ENCODE measurements at places on chromosomes 16 and 17.

DNA sequence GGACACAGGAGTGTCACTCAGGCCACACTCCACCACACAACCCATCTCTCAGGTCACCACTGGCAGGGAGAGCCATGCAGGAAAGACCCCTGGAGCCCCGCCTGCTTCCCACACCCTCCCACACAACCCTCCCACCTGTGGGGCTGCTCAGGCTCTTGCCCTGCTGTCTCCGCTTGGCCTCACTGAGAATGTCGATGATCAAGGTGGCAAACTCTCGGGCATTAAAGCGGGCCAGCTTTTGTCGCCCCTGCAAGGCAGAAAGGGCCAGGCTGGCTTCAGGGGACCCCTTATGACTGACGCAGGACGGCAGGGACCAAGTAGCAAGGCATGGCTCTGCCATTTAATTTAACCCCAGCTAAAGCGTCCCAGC is 8.5 kb downstream of the TP53I13 start:
- no peak for DNase-seq

DNA sequence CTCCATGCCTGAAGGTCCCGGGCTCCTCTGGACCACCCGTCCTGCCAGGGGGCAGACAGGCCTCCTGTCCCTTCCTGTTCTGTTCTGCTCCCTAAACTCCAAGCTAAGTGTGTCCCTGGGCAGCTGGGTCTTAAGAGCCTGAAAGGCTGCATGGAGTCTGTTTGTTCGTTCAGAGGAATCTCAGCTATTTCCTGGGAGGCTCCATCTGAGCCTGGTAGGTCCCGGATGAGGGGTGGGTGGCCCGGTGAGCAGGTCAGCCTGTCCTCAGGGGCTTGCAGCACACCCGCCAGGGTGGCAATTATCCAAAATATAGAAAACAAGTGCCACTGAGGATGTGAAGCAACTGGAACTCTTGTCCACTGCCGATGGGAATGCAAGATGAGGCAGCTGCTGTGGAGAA is 12.6 kb downstream of the ACTG1 start:
- no peak for DNase-seq

- peak; percentile 13 for DNase-seq
Observed at GRCh38 chr17:28227316-28228108, 91.5 kb upstream of the TMEM97 start.

- DNase-seq: no peak
Observed at GRCh38 chr17:68661265-68662036, 60.3 kb upstream of the FAM20A start.

- DNase-seq: no peak
Observed at GRCh38 chr16:67561501-67561823, 864 bp upstream of the CTCF start.

DNA sequence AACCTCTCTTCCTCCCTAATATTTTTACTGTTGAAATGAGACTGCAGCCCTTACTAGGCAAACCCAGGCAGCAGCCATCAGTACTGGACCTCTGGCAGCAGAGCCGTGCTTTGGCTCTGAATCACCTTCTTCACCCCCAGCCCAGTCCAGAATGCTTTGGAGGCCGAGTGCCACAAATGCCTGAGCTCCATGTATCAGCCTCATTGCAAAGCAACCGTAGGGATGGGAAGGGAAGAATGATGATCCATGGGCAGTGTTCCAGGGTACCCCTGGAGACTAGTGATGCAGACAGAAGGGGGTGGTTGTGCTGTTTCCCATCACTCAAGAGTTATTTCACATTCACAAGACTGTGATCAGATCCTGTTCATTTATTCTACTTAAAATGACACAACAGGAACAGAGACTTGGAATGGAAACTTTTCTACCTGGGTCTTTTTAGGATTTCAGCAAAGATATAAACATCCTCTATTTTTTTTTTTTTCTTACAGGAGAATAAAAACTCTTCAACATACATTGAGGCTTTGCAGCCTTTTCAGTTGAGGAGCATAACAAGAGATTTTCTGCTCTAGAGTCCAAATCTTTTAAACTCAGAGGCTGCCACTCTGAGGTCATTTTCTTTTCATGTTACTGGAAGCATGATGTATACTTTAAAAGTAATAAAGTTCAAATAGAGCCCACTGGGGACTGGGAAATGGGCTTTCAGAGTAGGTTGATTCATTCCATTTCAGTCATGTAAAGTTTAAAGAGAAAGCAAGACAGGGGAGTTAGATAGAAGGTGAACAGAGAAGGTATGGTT is 138.3 kb downstream of the KCNJ2 start:
- no peak for DNase-seq

DNA sequence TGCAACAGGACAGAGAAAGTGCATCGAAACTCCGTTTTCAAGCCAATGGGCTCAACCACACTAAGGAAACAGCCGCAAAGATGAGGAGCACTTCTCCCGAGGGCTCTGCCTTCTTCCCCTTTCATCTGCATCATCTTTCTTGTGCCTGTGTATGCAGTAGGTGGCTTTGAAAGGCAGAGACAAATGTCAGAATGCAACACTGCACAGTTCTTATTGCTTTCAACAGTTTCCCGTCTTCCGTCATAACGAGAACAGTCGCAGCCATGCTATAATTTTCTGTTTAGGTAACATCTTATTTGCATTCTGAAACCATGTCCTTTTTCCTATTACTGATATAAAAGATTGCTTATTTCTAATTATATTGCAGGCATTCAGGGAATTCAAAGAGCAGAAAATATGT is 205.2 kb downstream of the SLC39A11 start:
- DNase-seq: no peak

DNA sequence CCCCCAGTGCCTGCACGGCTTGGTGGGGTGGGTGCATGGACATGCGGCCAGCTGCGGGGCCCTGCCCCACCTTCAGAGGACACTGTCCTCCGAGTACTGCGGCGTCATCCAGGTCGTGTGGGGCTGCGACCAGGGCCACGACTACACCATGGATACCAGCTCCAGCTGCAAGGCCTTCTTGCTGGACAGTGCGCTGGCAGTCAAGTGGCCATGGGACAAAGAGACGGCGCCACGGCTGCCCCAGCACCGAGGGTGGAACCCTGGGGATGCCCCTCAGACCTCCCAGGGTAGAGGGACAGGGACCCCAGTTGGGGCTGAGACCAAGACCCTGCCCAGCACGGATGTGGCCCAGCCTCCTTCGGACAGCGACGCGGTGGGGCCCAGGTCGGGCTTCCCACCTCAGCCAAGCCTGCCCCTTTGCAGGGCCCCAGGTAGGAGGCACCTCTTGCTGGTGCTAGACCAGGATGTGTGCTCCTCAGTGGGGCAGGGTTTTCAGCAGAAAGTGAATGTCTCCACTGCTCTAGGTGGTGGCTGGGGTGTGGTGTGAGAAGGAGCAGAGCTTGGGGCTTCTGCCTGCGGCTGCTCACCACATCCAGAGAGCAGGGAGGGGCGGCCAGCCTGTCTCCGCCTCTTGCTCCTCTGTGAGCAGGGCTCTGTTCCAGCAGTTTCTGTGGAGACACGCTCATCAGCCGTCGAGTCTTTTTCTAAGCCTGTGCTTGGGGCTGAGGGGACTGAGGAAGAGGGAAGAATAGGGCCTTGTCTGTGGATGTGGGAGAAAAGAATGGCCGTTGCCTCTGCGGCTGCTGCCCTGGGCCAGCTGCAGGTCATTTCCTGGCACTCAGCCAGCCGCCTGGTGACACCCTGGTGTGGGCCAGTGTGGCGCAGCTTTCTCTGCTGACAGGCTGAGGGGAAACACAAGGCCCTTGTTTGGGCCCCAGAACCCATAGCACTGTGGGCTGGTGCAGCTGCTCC is 2.2 kb downstream of the ZNF276 start:
- DNase-seq: peak; percentile 88

DNA sequence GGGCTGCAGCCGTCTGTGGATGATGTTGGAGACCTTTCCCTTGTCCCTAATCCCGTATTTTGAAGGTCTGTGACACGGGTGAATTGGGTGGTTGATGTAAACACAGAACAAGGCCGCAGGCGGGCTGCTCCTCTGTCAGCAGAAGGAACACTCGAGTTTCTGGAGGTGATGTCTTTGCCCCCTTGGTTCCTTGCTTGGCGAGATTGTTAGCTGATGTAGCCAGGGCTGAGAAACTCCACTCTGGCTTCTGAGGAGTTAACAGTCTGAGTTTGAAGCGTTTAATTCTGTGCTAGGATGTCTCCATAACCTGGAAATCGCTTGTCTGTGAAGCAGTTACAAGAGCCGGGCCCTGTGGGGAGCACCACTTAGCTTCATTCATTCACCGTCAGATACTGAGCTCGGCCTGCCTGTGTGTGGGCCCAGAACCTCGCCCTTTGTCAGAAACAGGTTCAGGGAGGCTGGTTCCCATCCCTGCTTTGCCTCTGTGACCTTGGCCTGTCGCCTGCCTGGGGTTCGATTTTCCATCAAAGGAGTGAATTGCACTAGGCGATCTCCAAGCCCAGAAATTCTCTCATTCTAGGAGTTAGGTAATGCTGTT is 1.3 kb downstream of the MAPK8IP3 start:
- no peak for DNase-seq

- DNase-seq: no peak
Observed at GRCh38 chr17:1183171-1183873, 3.5 kb upstream of the ABR start.

GRCh38 chr16:239948-240277 is 5.3 kb downstream of the FAM234A start:
- DNase-seq: no peak

DNA sequence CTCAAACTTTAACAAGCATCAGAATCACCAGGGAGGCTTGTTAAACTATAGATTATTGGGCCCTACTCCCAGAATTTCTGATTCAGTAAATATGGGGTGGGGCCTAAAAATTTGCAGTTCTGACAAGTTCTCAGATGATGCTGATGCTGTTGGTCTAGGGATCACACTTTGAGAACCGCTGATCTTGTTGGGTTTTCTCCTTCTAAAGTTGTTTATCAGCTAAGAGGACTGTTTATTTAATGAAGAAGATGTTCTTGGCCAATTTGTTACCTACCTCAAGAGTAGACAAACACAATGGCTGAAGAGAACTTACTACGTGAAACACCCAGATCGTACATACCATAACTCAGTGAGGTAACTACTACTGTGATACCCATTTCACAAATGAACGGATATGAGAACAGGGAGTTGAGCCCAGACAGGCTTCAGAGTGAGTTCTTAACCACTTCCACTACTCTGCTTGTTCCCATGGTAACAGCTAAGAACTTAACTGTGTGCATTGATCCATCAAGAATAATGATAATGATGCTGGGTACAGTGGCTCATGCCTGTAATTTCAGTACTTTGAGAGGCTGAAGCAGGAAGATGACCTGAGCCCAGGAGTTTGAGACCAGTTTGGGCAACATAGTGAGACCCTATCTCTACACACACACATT is 85.3 kb upstream of the NSRP1 start:
- DNase-seq: no peak

DNA sequence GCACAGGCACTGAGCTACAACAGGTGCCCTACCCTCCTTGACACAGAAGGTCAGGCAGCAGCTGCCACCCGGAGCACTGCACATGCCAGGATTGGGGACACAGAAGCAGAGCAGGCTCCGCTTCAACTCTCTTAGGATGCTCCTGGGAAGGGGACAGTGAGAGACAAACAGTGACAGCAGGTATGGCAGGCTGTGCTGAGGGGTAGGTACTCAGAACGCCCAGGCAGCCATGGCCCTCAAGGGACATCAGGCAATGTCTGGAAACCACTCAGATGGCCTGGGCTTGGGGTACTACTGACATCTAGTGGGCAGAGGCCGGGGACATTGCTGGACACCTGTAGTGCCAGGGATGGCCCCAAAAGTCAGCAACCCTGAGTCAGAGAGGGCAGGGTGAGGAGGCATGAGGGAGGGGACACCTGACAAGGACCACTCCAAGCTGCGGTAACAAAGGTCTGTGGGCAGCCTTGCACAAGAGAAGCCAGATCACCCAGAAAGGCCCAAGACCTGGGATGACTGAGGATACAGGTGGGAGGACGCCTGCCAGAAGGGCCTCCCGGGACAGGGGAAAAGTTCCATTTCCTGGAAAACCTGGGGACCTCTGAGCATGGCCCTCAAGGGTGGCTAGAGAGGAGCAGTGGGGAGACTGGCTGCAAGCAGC is 21.2 kb downstream of the PEMT start:
- DNase-seq: peak; percentile 23

GRCh38 chr17:21008160-21008915 is 34.5 kb downstream of the USP22 start:
- no peak for DNase-seq

DNA sequence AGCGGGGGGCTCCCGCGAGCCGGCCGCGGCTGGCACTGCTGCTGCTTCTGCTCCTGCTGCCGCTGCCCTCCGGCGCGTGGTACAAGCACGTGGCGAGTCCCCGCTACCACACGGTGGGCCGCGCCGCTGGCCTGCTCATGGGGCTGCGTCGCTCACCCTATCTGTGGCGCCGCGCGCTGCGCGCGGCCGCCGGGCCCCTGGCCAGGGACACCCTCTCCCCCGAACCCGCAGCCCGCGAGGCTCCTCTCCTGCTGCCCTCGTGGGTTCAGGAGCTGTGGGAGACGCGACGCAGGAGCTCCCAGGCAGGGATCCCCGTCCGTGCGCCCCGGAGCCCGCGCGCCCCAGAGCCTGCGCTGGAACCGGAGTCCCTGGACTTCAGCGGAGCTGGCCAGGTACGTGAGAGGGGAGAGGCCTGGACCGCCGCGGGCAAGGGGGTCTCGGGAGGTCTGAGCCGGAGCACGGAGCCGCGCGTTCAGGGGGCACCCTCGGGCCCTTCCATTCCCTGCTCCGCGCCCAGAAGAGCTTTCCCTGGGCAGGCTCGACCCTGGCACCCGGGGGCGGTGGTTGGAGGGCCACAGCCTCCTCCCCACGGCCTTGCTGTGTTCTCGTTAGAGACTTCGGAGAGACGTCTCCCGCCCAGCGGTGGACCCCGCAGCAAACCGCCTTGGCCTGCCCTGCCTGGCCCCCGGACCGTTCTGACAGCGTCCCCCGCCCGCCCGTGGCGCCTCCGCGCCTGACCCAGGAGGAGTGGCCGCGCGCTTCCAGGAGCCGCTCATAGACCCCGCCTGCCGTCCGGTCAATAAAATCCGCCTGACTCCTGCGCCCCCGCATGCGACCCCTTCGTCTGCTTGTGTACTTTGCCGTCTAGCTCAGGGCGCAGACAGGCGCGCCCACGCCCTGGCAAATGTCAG is 591 bp downstream of the NPW start:
- DNase-seq: no peak

DNA sequence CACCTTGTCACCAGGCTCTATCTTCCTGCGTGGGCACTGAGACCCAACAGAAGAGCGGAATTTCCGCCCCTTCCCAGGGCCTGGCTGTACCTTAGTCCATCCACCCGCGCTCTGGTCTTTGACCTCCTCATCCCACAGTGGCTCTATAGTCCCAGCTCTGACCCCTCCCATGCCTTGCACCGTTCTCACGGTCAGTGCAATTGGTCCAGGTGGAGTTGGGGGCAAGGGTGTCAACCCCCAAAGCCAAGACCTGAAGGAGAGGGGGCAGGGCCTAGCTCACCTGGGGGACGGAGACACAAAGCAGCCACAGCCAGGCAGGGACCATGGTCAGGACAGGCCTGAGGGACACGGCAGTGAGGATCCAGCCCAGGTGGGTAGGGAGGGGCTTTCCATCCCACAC is 944 bp downstream of the CDH16 start:
- DNase-seq: no peak

DNA sequence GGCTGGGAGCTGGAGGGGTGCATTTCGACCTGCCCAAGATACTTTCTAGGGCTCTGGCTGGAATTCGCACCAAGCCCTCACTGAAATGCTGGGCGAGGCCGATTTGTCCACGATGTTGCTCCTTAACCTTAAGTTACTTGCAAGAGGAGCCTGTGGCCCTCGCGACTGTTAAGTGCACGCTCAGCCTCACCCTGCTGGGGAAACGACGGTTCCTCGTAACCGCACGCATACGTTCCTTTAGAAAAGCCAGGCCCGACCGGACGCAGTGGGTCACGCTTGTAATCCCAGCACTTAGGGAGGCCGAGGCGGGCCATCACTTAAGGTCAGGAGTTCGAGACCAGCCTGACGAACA is 607 bp upstream of the NCOR1 start:
- no peak for DNase-seq

All from amygdala (tissue), 56 donors.